Fibroblast of gingiva (primary cell): ENCODE measurements at places on chromosomes 6 and 20.

GRCh38 chr20:44367746-44368145, 12.2 kb downstream of the HNF4A start:
- no peak for DNase-seq

DNA sequence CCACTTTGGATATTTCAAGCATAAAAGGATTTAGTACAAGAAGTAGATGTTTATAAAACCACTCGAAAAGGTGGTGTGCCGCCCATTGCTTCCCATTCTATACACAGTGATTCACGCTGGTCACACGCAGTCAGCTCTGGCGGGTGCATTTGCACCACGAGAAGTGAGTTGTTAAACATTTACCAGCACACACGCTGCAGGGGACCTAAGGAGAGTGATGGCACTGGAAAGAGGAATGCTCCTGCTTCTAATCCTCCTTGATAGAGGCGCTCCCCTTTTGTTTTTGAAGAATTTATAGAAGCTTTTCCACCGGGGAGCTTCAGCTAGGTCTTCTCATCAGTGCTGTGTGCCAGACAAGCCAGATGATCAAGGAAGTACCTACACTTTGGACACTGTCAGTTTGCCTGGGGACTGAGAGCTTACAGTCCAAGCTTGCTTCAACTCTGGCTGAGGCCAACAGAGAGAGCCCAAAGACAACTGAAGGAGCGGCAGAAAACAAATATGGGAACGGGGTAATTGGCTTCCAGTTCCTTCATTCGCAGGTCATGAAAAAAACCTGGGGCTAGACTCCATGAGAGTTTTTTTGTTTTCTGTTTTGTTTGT, 31.2 kb downstream of the MUC22 start:
- DNase-seq = no peak

DNA sequence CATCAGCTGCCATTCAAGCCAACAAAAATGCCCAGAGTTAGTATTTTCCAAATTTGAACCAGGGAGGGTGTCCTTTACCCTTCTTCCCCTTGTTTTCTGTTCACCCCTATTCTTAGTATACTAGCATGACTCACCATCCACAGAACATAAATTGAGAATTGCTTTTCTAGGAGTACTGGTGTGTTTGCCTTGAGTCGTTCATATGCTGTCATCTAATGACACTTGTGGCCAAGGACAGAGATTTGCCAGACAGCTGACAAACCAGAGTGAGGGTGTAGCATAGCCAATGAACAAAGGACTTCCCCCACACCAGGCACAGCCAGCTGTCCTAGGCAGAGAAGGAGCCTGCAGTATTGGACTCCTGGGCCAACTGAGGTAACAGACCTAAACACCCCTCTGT, 62.2 kb downstream of the FILIP1 start:
- no peak for DNase-seq

GRCh38 chr6:5665173-5665572, 341.6 kb downstream of the NRN1 start:
- no peak for DNase-seq

DNA sequence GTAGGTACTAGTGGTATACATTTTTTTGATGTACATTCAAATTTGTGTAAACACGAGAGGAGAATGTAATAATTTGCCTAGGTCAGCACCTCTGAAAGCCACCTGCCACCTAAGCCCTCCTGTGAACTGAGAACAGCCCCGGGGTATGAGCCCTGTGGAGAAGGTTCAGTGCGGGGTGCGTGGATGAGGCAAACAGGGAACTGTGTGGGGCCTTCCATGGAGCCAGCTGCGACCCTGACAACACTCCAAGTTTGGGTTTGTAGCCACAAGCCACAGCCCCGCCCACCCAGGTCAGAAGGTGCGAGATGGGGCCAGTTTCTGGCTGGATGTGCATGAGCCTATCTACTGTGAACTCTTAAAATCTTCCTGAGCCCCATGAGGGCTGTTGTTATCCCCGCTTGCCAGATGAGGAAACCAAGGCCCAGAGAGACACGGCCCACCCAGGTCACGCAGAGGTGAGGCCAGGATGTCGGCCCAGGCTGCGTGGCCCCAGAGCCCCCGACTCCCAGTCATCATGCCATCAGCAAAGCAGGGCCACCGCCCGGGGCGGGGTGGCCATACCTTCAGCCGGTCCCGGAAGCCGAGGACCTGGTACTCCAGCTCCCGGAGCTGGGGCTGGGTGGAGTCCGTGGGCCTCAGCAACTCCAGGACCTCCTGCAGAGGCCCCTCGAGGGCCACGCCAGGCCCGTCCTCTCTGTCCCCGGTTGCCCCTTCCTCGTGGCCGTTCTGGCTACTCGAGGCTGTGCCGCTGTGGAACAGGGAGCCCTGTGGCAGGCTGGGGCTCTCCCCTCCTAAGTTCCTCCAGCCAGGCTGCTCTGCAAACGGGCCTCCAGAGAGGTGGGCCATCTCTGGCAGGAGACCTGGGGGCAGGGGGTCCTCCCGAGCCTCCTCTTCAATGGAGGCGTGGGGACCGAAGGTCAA, 89.6 kb downstream of the RIPOR3 start:
- no peak for DNase-seq

DNA sequence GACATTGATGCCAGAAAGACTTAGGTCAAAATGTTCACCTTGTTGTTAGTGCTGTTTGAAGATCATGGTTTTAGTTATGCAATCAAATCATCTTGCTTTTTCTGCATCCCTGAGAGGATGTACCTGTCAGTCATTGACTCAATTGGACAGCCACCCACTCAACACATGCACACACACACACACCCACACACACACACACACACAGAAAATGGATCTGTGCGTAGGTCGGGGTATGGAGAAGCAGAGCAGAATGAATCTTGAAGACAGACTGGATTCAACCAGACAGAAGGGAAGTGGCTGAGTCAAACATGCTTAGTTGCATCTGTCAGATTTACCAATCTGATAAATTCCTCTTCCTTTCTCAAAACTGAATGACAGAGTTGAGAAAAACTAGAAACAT, 19.1 kb upstream of the ZSCAN23 start:
- no peak for DNase-seq

- DNase-seq = no peak
These were observed 1.9 kb upstream of the CDYL start for GRCh38 chr6:4774296-4774695.

DNA sequence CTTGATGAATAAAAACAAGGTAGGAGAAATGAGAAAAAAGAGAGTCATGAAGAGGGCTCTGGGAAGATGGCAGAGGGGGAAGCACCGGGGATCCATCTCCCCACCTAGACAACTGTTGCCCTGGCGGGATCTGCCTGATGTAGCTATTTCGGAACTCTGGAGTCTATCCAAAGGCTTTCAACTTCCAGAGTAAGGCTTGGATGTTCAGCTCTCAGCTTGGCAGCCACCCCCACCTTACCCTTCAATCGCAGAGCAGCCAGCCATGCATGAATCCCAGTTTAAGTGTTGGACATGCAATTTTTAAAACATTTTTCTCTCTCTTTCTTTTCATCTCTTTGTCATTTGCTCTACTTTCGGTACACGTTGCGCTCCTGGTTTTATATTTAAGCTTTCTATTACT, 275.9 kb upstream of the EXOC2 start:
- no peak for DNase-seq

DNA sequence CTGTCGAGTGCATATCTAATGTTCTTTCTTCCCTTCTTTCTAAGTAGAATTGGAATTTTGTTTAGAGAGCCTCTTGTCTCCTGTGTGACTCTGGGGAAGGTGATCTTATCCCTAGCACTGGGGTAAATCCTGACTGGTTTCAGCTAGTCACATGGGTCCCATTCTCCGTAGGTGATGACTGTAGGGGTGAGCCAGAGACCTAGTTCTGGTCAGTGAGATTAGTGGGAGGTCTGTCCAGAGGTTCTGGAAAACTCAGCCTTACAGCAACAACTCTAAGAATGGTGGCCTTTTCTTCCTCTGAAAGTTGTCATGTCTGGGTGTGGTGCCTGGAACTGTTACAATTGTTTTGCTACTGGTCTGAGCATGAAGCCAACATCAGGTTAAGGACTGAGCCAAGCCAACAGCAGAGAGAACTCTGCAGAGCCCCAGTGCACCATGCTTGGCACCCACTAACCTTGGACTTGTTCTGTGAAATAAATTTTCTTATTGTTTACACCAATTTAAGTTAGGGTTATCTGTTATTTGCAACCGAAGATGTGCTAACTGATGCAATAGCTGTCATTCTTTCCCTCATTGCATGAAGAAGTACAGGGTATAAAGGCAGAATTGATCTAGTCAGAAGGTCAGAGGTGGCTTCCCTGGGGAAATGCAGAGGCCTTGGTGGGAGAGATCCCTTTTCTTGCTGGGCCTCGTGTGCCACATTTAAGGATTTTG, 56.8 kb upstream of the TULP4 start:
- no peak for DNase-seq

DNA sequence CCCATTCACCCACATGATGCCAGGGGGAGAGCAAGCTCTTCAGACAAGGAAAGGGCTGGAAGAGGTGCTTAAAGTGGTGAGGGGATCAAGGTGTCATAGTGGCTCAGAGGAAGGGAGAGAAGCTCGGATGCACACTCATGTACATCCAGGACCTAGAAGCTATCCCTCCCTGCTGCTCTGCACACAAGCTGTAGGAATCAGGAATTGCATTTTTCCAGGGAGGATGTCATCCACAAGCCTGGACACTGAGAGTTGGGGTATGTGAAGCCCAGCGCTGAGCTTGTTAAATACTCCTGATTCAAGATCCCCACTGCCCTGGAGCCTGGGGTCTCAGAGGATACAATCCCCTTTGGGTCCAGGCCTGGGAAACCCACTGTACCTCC, 85.8 kb upstream of the CCDC167 start:
- no peak for DNase-seq

DNA sequence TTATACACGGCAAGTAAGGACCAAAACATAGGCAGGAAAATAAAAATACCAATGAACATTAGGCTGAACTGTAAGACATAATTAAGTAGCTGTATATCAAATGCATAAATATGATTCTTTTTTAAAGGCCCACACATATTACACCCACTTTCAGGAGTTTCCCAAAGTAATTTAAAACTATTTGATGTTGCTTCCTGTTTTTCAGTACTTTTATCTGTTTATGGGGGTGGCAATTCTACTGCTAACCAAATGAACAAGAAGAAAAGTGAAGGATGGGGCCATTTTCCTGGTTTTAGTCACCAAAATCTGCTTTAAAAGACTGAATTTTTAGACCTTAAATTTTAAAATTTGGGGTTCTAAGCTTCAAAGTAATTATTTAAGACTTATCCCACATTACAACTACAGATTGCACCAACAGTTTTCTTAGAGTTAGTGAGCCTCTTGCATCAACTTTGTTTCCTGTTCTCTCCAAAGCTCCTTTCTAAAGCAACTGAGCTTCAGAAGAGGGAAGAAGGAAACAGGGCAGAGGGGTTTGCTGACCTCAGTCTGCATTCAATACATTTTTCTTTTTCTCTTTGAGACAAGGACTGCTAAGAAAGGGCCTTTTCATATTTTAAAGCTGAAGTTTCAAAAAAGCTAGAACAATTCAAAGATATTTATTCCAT, 191.0 kb downstream of the BACH2 start:
- no peak for DNase-seq

DNA sequence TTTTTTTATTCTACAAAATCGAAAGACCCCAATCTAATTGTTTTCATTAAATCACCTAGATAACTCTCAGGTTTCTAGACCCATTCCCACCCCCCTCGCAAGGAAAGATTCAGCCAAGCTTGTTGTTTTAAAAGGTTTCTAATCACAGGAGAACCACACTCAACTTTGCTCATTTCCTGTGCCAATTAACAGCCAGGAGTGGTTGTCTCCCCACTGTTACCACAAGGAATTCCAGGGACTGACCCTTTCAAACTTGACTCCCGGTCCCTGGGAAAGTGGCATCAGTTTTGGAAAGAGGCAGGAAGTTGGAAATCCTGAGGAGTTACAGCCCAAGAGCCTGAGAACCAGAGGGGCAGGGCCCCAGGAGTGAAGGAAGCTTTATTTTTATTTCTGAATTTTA, 561.3 kb upstream of the JAG1 start:
- no peak for DNase-seq

DNA sequence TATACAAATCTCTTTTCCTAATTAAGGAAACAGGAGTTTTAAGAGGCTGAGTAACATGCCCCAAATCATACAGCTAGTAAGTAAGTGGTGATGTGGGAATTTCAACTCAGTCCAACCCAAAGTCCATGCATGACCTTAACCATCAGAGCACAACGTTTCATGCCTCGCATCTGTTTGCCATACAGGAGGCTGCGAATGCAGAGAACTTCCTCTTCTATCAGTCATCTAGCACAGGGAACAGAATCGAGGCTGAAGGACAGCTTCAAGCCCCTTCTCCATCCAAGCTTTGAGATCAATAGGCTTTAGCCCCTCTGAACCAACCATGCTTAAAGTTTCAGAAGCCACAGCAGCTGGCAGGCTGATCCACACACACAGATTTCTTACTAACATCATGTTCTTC, 113.2 kb downstream of the MAFB start:
- no peak for DNase-seq

- peak; percentile 89 for DNase-seq
These were observed 275.8 kb upstream of the PRDM1 start for GRCh38 chr6:105810105-105810921.

DNA sequence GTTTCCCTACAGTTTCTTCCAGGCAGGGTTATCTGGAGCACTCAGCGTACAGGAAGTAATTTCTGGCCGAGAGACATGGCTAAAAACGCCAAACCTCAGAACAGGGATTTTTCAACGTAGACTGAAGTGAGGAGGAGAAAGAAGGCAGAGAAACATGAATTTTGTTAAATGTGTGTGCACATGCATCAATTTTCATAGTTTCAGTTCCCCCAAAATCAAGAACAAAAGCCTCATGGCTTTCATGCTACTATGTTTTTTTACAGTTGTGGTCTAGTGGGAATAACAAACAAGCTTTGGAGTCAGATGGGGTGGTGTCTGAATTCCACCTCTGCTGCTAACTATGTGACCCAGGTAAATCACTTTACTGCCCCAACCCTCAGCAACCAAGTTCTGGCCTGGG, 4.9 kb downstream of the TOMM34 start:
- no peak for DNase-seq

- DNase-seq = no peak
These were observed 41.7 kb downstream of the CDK5RAP1 start for GRCh38 chr20:33359399-33360261.

DNA sequence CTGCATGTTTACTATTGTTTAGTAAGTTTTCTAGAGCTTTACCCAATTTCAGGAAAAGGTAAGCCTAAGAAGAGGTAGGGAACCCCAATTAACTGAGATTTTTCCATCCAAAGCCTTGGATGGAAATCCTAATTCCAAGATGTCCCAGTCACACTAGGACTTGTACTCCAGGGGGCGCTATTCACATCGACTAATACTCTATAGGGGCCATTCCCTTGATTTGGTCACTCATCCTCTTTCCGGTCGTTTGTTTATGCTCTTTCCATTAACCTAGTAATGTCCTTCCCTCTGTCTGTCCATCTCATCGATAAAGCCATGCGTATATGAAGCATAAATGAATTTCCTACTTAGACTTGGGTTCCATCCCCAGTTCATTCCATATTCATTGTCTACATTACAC, 80.8 kb upstream of the FUCA2 start:
- DNase-seq = no peak
